NCI-H1105 treated with DMSO at 0.1 percent for 48 hours (cell line): ENCODE measurements at places on chromosomes 7 and 10.

- DNase-seq = no peak
Measured at GRCh38 chr10:53977267-53977666, 823.8 kb downstream of the PCDH15 start.

GRCh38 chr10:127399668-127400067 is 149.4 kb upstream of the NPS start:
- DNase-seq = no peak

GRCh38 chr10:114649217-114649903 is 8.7 kb downstream of the ABLIM1 start:
- no peak for DNase-seq

DNA sequence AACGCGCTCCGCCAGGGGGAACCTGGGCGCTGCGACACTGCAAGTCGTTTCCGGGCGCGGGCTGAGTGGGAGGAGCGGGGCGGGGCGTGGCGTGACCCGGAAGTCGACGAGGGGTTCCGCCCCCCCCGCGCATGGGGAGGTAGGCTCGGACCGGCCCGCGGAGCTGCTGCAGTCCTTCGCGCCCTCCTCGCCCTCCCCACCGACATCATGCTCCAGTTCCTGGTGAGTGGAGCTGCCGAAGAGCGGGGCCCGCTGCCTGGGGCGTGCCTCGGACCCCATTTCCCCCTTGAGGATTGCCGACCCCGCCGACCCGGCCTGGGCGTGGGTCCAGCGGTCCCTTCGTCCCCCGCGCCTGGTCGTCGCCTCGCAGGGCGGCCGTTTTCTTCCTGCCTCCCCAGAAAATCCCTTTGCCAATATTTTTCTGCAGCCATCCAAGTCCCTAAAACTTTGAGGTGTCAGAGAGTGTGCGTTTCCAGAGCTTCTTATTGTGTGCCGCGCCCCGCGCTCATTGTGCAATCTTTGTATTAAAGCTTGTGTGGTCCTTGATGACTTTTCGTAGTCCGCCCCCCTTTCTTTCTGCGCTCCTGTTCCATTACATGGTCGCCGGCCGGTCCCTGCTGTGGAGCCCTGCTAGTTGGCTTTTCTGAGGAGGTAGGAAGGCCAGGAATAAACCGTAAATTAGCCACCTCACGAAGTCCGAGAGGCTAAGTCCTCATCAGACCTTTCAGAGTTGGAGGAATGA is at the start of gene STMP1:
Gene STMP1 (plus strand): TSS at position 142 of the 742 bp plus-strand sequence.
- DNase-seq = peak; percentile 90

GRCh38 chr7:18235819-18236218 is 208.2 kb upstream of the PRPS1L1 start:
- no peak for DNase-seq

DNA sequence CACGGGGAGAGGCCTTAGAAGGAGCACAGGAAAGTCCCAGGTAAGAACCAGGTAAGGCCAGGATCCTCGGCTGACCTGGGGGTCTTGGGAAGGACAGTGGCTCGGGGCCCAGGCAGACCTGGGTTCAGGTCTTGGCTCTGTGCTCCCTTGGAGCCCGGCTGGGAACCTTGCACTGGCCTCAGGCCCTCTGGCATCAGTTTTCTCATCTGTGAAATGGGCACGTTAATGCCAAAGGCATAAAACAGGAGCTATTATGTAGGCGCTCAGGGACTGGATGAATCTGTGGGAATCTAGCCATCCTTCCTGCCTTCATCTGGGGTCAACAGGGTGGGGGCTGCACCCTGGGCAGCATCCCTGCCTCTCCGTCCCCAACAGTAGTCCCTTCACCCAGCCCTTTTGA is 8.3 kb upstream of the SLC29A4 start:
- no peak for DNase-seq

GRCh38 chr10:76251841-76252671 is 820.6 kb downstream of the LRMDA start:
- no peak for DNase-seq

DNA sequence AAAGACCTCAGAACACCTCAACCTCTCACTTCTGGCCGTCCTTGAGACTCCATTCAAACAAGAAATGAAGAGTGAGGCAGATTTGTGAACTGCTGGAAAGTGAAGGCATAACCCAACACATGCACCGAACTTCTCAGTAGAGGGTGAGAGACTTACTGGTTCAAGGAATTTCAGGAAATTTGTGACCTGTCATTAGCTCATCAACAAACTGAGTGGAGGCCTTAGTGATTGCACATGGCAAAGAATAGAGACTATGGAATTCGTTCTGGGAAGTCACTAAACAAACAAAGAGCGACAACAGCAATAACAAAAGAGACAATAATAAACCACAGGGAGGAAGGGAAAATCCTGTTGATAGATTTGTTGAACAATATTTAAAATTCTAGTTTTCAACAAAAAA is 125.0 kb upstream of the AKR1E2 start:
- no peak for DNase-seq

GRCh38 chr7:140646931-140647647 is 6.5 kb upstream of the DENND2A start:
- DNase-seq = peak; percentile 69

- no peak for DNase-seq
Measured at GRCh38 chr10:3886641-3887251, 101.7 kb upstream of the KLF6 start.

- no peak for DNase-seq
Measured at GRCh38 chr10:75592151-75592787, 160.8 kb downstream of the LRMDA start.

DNA sequence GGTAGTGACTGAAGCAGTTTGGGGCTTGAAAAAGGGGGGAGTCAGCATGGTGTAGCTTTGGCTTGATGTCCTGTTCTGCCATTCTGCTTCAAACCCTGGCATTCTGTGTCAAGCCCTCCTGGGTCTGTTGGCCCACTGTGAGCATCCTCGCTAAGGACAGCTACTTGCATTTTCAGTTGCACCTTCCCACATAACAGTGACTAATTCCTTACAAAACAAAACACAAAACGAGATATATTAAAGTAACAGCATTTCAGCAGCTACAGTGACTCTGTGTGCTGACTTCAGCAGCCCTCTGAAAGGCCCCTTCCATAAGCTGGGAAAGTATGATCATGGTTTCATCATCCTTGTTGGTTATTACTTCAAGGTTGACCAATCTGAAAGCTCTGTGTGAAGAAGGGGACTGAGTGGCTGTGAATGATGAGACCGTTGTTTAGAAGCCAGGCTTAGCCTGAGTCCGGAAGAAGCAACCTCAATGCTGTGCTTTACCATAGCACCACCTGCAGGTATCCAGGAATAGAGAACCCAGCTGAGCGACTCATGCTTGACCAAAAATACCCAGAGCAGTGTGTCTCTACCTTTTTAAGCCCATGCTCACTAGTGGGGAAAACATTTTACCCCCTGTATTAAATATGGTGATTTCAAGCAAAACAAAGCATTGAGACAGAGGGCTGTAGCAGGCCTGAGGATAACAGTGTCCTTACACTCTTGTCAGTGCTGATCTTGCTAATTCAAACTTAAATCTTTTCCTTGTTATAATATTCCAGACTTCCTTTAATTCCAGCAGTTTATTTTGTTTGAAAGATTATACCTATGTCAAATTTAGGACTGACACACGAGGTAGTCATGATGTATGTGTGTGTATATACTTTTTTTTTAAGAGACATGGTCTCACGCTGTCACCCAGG is 42.6 kb upstream of the CC2D2B start:
- peak; percentile 14 for DNase-seq

GRCh38 chr10:34319197-34319846 is 495.8 kb downstream of the PARD3 start:
- DNase-seq = peak; percentile 95

DNA sequence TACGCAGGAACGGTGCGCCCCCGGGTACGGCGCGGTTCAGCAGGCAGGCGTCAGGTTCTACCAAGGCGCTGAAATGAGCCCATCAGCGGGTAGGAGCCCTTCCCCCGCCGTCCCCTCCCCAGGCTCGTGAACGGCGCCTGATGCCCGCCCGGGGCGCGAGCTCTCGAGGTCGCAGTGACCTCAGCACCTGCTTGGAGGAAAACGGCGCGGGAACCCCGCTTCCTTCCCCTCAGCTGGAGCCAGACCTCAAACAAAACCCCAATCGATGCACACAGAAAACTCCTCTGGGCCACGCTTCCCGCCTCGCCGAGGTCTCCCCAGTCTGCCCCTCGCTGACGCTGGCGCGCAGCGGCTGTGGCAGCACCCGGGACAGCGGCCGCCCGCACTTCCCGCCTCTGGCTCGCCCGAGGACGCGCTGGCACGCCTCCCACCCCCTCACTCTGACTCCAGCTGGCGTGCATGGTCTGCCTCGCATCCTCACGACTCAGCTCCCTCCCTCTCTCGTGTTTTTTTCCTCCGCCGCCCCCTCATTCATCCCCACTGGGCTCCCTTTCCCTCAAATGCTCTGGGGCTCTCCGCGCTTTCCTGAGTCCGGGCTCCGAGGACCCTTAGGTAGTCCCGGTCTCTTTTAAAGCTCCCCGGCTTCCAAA is 514 bp upstream of the GAD2 start:
- peak; percentile 53 for DNase-seq

GRCh38 chr10:111972109-111972508 is 211.5 kb downstream of the GPAM start:
- no peak for DNase-seq

- no peak for DNase-seq
Measured at GRCh38 chr7:152050547-152050971, 25.1 kb downstream of the GALNT11 start.

- DNase-seq = no peak
Measured at GRCh38 chr7:69596723-69597277, 1.5 kb upstream of the AUTS2 start.

GRCh38 chr7:112946350-112946749 is 140.3 kb downstream of the GPR85 start:
- DNase-seq = no peak

- DNase-seq = no peak
Measured at GRCh38 chr7:158508802-158509385, 78.7 kb downstream of the PTPRN2 start.

DNA sequence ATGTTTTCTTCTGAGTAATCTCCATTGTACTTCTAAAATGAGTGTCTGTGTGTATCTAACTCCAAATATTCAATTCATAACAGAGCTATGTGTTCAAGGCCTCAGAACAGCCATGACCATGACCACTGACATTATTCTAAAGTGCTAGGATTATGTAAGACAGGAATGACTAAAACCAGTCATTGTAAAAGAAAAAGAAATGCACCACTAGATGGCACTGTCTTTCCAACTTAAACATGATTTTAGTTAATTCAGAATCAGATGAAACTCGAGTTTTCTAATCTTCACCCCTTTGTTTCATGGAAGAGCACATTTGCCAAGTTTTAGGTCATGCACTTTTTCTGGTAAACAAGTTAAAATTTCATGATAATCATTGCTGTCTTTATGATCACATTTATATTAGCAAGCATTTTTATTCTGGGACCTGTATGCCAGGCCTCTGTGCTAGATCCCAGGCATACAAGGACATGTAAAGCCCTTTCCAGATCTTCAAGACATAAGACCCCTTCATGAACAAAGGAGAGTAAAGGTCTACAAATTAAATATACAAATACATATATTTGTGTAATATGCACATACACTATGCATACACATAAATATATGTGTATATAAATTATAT is 26.1 kb upstream of the RSU1 start:
- peak; percentile 44 for DNase-seq
